ENCODE measurements at places on chromosomes 4 and X. TPM values are rescaled to one million over a fixed set of nuclear protein-coding genes. Genes with fewer than 3 reads are reported as not detected.

The GPR82 gene
- 0.37 TPM for total RNA-seq

The MAGIX gene
- 4.7 TPM for total RNA-seq

GRCh38 chr4:169231647-169232262 lies 39.0 kb downstream of the SH3RF1 start:
- H3K4me1 ChIP-seq: no peaks in the 10 kb centered on the region
- no peaks in the 10 kb centered on the region for H3K27me3 ChIP-seq
- no peak overlapping the region for H3K4me3 ChIP-seq
- H3K27ac ChIP-seq: no peak overlapping the region
- DNase-seq: no peak

DNA sequence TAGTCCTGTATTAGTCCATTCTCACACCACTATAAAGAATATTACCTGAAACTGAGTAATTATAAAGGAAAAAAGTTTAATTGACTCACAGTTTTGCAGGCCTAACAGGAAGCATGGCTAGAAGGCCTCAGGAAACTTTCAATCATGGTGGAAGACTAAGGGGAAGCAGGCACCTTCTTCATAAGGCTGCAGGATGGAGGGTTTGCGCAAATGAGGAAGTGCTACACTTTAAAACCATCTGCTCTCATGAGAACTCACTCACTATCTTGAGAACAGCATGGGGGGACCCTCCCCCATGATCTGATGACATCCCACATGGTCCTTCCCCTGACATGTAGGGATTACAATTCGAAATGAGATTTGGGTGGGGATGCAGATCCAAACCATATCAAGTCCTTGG lies 12.1 kb upstream of the MAGEA11 start:
- no peaks in the 10 kb centered on the region for H3K27me3 ChIP-seq
- no peak overlapping the region for H3K4me3 ChIP-seq
- H3K27ac ChIP-seq: no peak overlapping the region
- no peaks in the 10 kb centered on the region for H3K4me1 ChIP-seq
- no peak for DNase-seq

DNA sequence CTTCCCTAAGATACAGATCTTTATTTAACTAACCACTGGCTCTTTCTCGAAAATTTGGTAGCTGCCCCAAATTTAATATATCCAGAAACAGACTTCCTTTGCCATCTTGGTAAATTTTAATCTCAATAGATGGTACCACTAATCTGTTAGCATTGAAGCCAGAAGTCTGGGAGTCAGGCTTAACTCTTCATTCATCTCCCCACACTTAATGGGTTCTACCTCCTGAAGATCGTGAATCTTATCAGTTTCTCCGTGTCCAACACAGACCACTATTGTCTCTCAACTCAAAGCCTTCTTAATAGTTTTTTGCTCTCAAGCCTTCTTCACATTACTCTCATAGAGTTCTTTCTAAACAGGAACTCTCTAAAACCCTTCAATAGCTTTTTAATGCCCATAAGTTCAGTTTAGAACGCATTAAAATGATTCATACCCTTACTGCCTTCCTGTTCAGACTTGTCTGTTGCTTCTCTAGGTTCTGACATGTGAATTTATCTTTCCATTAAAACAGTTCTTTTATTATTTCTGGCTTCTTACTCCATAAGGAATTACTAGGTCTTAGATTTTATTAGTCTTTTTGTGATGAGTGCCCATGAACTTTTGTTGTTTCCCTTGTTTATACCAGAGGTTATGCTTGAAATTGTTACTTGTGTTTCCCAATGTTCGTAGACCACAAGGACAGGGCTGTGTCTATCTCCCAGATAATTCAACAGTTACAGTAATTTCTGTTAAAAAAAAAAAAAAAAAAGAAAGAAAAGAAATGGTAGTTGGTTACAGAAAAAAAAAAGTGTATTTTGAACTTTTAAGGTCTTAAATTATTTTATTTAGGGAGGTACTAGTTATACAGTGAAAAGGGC lies 54.7 kb downstream of the SMARCAD1 start:
- no peaks in the 10 kb centered on the region for H3K27me3 ChIP-seq
- H3K36me3 ChIP-seq: no peaks in the 10 kb centered on the region
- no peak overlapping the region for H3K27ac ChIP-seq
- no peaks in the 10 kb centered on the region for H3K4me1 ChIP-seq
